ENCODE measurements at places on chromosomes 1 and 21.
A peak's percentile ranks its signal among the peaks of the same experiment; 100 is the strongest.

GRCh38 chr1:231626951-231627614 lies 493 bp downstream of the DISC1 start:
- no peak for DNase-seq

DNA sequence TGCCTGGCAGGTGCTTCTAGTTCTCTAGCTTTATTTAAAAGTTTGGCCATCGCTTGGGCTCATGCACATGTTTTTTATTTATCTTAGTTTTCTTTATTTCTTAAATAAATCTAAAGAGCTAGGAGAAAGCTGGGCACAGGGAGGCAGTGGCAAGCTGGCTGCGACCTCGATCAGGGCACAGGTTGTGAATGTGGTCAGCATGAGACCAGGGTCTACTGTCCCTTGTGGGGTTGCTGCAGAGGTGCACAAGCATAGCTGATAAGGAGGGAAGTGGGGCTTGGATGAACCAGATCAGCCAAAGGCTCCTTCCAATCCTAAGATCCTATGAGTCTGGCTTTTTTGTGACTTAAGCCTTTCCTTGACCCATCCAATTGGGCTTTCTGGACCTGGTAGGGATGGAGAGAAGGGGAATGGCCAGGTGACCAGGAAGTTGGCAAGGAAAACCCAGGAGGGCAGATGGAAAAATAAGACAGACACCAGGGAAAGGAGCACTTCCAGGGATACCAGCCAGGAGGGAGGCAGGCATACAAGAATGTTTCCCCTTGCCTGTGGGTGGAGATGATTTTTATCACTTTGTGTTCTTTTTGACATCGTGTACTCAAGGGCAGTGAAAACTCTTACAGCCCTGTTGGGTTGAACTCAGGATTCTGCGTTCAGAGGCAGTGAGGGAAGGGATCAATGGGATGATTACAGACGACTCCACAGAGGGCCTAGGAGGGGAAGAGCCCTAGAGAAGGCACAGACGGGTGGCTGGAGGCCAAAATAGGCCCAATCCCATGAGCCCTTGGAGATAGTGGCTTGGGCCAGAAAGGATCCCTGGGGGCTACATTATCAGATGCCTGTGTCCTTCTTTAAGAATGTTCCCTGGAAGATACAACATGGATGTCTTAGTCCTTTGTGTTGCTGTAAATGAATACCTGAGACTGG lies 8.5 kb downstream of the CYP4B1 start:
- no peak for DNase-seq

DNA sequence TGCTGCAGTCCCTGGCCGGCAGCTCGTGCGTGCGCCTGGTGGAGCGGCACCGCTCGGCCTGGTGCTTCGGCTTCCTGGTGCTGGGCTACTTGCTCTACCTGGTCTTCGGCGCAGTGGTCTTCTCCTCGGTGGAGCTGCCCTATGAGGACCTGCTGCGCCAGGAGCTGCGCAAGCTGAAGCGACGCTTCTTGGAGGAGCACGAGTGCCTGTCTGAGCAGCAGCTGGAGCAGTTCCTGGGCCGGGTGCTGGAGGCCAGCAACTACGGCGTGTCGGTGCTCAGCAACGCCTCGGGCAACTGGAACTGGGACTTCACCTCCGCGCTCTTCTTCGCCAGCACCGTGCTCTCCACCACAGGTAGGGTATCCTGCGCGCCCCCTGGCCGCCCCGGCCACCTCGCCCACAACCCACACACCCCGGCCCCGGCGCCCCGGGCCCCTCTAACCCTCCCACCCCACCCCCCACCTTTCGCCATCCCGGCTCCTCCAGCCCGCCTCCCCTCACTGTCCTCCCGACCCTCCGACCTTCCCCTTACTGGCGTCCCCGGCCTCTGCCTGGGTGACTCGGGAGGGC lies 352 bp downstream of the KCNK1 start:
- DNase-seq: no peak

- DNase-seq: no peak
Observed at GRCh38 chr1:8607906-8608305, 209.5 kb downstream of the RERE start.

DNA sequence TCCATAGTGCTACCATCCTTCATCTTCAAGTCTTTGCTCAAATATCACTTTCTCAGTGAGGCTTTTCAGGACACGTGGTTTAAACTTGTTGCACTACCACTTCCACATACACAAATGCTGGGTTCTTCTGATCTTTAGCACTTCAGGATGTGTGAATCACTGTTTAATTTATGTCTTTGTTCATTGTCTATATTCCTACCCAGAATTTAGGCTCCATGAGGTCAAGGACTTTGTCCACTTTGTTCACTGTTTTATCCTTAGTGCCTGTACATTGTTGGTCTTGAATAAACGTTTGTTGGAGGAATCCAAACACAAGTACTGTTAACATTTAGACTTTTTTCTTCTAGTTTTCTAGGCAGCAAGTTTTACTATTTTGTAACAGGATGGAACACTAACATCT lies 42.6 kb upstream of the RALGPS2 start:
- no peak for DNase-seq

DNA sequence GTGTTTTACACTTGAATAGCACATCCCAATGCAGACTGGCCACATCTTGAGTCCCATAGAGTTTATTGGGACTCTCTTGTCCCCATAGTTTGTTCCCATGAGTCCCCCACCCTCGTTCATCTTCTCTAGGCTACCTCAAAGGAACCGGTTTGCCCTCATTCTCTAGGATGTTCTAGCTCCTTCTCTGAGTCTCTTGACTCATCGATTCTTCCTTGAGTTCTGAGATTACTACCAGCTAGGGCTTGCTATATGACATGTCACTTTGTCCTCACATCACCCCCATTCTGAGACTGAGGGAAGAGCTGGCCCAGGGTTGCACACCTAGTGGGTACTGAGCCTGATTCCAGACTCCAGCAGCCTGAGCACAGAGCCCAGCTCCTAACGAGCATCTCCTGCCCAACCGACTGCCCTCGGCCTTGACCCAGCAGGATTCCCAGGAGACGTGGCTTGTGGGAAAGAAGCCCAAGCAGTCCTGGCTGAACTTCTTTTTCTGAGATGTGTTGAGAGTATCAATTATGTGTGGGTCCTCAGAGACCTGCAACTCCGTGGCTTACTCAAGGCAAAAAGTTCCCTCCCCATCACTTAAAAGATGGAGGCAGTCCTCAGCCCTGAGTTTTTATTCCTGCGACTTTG lies 42.0 kb downstream of the TMEM51 start:
- DNase-seq: no peak

GRCh38 chr1:35851132-35851869 lies 31.7 kb upstream of the AGO1 start:
- DNase-seq: no peak

GRCh38 chr1:209685821-209686220 lies 10.6 kb downstream of the G0S2 start:
- DNase-seq: no peak

DNA sequence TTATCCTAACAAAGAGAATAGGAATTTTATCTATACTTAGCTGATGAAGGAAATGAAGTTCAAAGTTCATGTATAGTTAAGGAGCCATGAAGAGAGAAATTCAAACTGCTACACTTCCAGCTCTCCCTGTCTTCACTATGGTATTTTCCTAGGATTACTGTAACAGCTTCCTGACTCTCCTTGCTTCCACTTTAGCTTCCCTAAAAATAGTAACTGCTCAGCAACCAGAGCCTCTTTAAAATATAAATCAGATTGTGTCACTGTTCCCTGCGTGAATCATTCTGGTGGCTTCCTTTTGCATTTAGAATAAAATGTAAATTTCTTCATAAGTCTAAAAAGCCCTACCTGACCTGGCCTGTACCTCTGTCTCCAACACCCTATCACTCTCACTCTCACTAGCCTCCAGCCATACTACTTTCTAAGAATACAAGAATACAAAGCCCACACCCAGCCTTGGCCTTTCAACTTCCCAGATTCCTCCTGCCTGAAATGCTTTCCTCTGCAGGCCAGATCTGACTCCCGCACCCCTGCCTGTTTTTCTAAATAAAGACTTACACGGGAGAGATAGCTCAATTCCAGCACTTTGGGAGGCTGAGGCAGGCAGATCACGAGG lies 30.5 kb downstream of the OR10J1 start:
- DNase-seq: no peak

- no peak for DNase-seq
Observed at GRCh38 chr1:57420981-57421785, 2.7 kb downstream of the DAB1 start.

DNA sequence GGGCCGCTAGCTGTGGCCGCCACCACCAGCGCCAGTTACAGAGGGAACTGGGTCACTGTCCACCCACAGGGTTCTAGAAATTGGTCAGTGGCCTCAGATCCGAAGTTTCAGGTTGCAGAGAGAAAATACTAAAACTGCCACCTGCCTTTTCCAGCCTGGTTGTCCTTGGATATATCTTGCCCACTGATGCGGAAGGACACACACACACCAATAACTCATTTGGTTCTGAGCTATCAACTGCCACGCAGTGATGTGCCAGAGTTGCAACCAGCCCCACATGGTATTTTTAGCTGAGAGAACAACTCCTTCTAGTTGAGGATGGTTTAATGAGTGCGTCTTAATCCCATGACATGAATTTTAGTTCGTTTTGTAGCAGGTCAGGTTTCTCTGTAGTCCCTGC lies 68.1 kb downstream of the SH3BGR start:
- DNase-seq: peak; percentile 44

DNA sequence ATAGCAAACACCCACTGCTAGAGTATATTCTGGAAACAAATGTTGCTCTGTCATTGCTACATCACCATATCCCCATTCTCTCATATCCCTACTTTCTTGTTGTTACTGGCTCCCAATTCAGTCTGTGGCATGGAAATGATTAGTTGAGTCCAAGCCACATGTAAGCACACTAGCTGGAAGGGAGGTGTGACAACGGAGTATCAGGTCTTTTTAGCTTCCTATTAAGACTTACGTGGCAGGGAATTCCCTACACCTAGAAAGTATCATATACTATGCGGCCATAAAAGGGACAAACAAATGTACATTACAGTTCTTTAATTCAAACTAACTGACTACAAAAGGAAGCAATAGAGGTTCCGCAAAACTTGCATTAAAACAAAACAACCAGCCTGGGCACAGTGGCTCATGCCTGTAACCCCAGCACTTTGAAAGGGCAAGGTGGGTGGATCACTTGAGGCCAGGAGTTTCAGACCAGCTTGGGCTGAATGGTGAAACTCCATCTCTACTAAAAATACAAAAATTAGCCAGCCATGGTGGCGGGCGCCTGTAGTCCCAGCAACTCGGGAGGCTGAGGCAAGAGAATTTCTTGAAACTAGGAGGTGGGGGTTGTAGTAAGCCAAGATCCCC lies 48.6 kb downstream of the INTS7 start:
- DNase-seq: no peak

GRCh38 chr1:206145771-206146290 lies 28.6 kb upstream of the AVPR1B start:
- no peak for DNase-seq

DNA sequence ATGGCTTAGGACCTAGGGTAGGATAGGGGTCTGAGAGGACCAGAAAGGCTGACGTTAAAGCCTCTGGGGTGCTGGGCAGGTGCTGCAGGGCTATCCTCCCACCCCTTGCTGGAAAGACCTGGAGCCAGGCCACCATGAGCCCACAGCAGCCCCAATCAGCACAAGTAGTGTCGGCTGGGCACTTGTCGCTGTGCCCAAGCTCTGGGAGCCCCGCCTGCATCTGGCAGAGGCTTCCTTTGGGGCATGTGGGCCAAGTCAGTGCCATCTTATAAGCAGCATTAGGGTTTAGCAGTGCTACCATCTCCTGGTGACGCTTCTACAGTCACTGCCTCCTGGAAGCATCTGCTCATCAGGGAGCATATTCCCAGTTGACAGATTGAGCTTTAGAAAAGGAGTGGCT lies 31.3 kb downstream of the MAN1C1 start:
- DNase-seq: no peak

DNA sequence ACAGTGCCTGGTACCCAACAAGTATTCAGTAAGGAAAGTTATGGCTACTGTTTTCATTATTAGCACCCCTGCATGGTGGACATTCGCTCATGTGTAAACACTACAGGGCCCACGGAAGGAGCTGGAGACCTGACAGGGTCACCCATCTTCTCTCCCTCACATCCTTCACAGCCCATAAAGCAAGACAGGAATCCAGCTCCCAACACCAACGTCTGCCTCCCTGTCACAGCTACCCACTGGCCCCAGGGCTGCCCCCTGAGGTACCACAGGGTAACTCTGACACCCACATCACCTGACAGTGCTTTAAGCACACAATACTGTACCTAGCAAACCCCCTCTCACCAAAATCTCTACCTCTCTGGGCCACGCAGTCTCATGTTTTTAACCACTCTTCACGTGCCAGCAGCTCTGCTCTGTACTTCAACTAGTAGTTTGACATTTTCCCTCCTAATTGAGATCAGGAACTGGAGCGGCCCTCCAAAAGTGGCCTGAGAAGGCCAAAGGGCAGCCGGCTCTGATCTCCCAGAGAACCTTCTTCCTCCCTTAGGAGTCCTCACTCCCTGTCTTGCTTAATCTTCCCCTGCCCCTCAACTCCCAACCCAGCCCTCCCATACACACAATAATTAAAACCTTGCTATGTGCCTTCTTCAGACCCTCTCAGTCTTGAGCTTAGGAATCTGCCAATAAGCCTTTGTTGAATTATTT lies 76.8 kb downstream of the CD34 start:
- DNase-seq: no peak

- peak; percentile 71 for DNase-seq
Observed at GRCh38 chr1:22976461-22977243, 4.0 kb upstream of the LACTBL1 start.

DNA sequence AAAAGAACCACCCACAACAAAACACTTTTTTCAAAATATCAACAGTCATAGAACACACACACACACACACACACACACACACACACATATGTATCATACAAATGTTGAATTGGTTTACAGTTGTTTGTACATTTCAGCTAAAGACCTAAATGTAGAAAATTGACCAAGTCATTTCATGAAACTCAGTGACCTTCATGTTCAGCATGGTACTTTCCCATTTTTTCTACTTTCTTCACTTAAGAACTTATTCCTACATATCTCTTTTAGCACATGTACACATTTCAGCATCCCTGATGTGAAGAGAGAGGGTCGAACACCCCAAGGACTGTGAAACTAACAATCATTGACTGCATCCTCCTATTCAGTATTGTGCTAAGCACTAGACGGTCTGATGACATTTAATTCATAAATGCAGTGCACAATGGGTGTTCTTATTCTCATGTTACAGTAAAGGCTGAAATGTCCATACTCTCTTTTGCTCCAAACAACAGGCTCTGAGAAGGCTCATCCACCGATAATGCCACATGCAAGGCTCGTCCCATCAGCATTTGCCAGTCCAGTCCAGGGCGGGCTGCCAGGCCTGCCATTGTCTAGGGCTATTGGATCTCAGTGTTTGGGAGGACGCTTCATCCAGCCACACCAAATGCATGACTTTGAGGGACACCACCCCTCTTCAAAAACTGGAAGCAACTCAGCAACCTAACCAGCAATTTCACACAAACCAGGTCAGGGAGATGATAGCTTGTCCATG lies 150.1 kb upstream of the RUNX1 start:
- no peak for DNase-seq

- DNase-seq: no peak
Observed at GRCh38 chr1:17067069-17067426, 13.2 kb upstream of the SDHB start.

- DNase-seq: peak; percentile 89
Observed at GRCh38 chr1:181166377-181167196, 78.1 kb downstream of the IER5 start.
